ENCODE measurements at places on chromosomes 5 and 9.

DNA sequence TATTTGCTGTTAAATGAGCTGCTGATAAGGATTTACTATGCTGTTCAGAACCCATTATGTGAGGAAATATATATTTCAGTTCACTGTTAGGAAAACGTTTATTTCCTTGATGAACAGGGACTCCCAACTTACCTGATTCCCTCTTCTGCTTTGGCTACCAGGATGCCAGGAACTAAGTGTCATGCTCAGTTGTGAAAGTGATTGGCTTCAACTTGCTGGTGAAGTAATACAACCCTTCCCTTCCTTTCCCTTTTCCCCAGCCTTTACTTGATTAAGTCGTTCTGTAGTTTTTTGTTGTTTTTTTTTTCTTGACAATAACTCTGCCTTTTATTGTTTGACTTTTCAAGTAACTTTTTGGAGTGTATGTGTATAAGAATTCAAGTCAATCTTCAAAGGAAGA, 309.3 kb downstream of the DOCK8 start:
- DNase-seq: no peak

DNA sequence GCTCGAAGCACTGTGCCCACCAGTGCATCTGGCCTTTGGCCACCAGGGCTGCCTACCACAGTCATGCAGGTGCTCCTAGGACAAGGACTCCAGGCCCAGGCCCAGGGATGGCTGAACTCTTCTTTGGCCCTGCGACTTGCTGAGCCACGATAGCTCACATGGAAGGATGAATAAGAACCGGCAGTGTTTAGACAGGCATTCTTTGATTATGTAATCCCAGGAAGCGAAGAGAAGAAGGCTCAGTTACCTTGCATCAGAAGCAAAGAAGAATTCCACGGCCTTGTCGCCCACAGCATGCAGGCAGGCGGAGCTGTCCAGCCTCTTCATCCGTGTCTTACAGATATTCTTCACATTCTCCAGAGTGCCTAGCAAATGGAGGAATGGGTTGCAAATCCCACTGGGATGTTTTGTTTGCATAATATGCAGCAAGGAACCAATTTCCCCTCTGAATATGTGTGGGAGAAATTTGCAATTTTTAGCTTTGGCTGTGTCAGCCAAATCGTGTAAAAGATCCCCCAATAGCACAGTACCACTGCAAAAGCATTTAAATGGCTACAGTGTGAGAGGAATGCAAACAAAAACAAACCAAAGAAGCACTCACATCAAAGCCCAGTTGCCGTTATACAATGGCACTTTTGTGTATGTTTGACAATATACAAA, 29.1 kb downstream of the GFPT2 start:
- no peak for DNase-seq

- DNase-seq: no peak
Measured at GRCh38 chr5:17444496-17444895, 53.5 kb upstream of the TAF11L2 start.

GRCh38 chr5:117455236-117456233, 880.9 kb upstream of the SEMA6A start:
- no peak for DNase-seq

DNA sequence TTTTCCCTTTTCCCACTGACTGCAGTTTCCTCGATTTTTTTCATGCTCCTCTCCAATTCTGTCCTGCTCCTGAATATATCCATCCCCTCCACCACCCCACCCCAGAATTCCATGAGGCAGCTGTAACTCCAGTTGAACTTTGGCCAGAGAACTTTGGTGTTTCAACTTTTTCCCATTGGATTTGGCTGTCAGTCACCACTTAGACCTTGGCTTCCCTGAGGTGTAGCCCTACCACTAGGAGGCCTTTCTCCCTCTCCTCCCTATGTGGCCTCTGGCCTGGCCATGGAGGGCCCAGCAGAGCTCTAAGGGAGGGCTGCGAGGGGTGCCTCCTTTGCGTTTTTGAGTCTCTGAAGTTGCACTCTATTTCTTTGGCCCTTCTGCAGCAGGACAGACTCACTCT, 261.3 kb downstream of the PIK3R1 start:
- no peak for DNase-seq

GRCh38 chr9:130245474-130245873, 20.1 kb upstream of the HMCN2 start:
- DNase-seq: no peak

GRCh38 chr9:78575771-78576170, 278.8 kb downstream of the PSAT1 start:
- no peak for DNase-seq

GRCh38 chr5:23730023-23730422, 222.6 kb downstream of the PRDM9 start:
- no peak for DNase-seq

- DNase-seq: no peak
Measured at GRCh38 chr9:137650259-137650658, 31.5 kb downstream of the EHMT1 start.

GRCh38 chr5:169354921-169355320, 54.0 kb upstream of the SLIT3 start:
- DNase-seq: no peak

GRCh38 chr5:109453251-109453650, 43.5 kb upstream of the PJA2 start:
- DNase-seq: no peak

DNA sequence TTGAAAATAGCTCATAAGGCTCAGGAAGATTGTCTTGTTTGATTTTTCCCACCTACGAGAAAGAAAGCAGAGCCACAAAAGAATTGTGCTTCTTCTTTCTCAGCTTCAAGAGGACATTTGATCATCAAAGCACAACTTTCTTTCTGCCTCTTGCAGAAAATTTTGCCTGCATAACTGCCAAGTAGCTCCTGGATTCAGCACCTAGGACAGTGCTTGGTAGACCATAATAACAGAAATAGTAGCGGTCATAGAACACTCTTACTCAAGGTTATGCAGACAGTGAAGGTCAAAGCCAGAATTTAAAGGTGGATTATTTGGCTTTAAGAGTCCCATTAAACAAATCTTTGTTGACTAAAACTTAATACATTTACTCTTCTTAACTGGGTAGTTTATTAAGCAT, 594.7 kb upstream of the CCNG1 start:
- DNase-seq: no peak

GRCh38 chr9:112753725-112754124, 3.2 kb downstream of the SNX30 start:
- no peak for DNase-seq

- DNase-seq: no peak
Measured at GRCh38 chr9:30943446-30944224, 1440.8 kb upstream of the ACO1 start.

- no peak for DNase-seq
Measured at GRCh38 chr9:28774433-28775235, 1201.4 kb upstream of the C9orf72 start.

GRCh38 chr5:159257629-159258283, 5.3 kb upstream of the UBLCP1 start:
- DNase-seq: no peak

- DNase-seq: no peak
Measured at GRCh38 chr5:174837919-174838902, 113.8 kb downstream of the MSX2 start.

DNA sequence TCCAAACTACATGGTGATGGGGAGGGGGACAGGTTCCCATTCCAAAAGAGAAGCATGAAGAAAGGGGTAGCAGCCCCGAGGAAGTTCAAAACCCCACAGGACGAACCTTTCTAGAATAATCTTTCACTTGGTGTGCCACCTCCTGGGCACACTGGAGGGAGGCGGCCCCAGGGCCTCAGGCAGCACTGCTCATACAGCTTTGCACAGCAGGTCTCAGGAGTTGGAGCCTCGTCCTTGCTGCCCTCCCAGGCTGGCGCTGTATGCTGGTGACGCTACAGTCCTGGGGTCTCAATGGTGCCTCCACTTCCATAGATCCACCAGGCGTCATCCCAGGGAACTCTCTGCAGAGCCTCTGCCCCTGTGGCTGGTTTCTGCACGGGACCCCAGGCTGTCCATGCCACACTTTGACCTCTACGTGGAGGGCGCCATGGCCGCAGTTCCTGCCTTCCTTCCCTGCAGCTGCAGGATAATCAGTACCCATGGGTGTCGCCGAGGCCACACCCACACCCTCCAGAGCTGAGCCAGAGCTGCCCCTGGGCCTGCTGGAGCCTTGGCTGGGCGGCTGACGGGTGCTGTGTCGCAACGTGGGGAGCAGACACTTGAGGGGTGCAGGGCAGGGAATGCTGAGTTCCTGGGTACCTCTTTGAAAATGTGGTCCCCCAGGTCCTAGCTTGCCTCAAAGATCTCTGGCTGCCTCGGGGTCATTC, 95.3 kb downstream of the COL5A1 start:
- DNase-seq: no peak

DNA sequence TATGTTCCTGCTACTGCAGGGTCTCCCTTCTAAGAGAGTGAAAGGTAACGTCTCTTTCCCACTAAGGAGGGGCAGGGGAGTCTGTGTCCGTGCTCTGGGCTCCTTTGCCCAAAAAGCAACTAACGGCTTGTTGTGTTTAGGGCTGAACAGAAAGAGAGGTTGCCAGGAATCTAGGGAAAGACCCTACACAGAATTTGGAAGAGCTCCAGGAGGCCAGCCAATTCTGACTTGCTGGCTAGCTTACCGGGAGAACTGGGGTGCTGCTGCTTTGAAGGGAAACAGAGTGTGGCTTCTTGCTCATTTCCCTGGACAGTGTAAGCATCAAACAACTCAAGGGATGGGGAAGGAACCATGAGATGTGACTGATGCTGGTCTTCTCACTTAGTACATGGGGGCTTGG, 176.1 kb downstream of the GADD45G start:
- no peak for DNase-seq

DNA sequence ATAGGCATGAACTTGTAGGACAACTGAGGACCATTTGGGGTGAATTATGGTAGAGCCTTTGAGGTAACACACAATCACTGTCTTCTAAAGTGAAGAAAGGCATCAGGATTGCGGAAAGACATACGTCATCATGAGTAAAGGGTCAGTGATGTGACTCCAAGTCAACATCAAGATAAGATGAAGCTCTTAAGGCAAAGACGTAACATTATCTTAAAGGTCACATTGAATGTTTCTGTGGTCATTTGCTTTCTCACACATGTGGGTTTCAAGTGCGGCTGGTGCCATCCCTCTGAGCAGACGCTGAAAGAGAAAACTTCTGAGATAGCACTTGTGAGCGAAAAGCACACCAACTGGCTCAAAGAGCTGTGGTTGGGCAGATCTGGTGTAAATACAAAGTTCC, 63.3 kb upstream of the GRAMD2B start:
- no peak for DNase-seq

- DNase-seq: no peak
Measured at GRCh38 chr5:57900381-57900944, 417.9 kb upstream of the ACTBL2 start.

DNA sequence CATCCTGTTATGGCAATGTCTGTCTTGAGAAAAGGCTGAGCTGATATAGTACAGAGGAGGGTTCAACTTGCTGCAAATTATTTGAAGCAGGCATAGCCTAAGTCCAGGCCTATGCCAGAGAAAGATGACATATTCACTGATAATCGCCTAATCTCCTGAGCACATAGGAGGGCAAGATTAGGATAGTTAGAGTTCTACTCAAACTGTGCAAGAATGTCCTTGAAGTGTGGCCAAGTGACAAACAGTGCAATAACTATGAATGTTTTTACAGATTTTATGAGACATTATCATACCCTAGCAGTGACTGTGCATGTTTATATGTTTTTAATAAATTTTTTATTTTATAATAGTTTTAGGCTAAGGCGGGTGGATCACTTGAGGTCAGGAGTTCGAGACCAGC, 96.2 kb downstream of the TSSK1B start:
- DNase-seq: no peak

- no peak for DNase-seq
Measured at GRCh38 chr5:169067751-169068173, 233.2 kb downstream of the SLIT3 start.

DNA sequence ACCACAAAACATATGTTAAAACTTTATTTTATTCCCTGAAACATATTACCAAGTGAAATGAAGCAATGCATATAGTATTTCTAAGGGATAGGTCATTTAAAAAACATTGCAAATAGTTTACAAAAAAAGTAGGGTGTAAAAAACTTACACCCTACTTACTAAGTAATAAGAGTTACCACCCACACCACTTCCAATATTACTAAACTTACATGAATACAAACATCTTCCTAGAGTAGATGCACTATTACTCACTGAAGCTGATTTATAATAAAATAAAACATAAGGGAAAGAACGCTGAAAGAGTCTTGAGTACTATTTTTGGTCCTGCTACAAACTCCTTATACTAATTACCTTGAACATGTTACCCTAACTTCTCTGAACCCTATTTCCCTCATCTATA, 289.4 kb downstream of the HINT1 start:
- DNase-seq: no peak

GRCh38 chr5:163362840-163363371, 74.5 kb upstream of the CCNG1 start:
- no peak for DNase-seq

DNA sequence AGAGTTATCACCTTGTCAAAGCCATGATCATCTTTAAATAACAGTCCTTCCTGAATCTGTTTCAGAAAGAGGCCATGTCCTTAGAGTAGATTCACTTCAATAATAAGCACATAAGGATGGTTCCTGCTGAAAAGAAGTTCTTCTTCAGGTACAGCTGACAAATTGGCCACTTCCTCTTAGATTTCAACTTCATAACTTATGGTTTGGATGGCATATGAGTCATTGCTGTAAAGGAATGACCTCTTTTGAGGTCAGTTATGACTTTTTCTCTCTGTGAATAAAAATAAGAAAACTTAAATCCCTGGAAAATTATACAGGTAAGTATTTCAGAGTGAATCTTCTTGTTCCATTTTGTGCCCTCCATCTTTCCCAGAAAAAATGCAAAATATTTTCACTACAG, 555.3 kb upstream of the ZNF462 start:
- no peak for DNase-seq

- DNase-seq: no peak
Measured at GRCh38 chr9:110320651-110321445, 16.8 kb downstream of the TXNDC8 start.

DNA sequence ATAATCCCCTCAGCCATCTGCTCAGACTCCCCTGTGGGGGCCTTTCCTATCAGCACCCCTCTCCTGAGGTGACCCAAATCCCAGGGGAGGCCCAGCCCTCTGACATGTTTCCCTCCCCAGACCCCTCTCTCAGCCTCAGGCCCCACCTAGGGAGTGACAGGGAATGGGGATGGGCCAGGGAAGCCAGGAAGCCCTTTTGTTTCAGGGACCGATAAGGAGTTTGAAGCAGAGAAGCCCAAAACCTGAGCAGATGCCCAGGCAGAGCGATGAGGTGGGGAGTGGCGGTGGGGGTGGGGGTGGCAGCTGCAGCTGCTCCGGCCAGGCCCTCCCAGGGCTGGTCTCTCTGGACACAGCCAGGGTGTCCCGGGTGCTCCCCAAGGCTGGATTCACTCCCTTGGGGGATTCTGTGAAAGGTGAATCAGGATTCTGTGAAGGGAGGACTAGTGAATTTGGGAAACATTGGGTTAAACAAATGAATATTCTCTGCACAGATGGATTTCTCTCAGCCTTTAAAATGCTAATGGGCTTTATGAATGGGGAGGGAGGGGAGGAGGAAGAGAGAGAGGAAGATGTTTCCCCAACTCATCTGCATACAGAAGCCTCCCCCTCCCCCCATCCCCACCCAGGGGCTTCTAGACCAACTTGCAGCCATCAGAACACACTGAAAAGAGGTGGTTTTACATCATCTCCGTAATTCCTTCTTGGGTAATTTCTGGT, 17.4 kb downstream of the AKNA start:
- no peak for DNase-seq

Measured in activated naive CD4-positive, alpha-beta T cell treated with anti-CD3 and anti-CD28 coated beads, Interleukin-2, amount 50 U/mL, for 16 hours (primary cell).